ENCODE measurements at places on chromosomes 1 and 21.

- no peak for DNase-seq
These were observed 13.7 kb downstream of the CSF1 start for GRCh38 chr1:109924316-109924715.

- no peak for DNase-seq
These were observed 2.2 kb upstream of the TESK2 start for GRCh38 chr1:45493116-45493697.

GRCh38 chr1:233327651-233328141 is at the start of gene MAP3K21:
TSS of gene MAP3K21 (plus strand) at chr1:233327724. CDS start at chr1:233328029, 305 bp downstream.
- DNase-seq = no peak

DNA sequence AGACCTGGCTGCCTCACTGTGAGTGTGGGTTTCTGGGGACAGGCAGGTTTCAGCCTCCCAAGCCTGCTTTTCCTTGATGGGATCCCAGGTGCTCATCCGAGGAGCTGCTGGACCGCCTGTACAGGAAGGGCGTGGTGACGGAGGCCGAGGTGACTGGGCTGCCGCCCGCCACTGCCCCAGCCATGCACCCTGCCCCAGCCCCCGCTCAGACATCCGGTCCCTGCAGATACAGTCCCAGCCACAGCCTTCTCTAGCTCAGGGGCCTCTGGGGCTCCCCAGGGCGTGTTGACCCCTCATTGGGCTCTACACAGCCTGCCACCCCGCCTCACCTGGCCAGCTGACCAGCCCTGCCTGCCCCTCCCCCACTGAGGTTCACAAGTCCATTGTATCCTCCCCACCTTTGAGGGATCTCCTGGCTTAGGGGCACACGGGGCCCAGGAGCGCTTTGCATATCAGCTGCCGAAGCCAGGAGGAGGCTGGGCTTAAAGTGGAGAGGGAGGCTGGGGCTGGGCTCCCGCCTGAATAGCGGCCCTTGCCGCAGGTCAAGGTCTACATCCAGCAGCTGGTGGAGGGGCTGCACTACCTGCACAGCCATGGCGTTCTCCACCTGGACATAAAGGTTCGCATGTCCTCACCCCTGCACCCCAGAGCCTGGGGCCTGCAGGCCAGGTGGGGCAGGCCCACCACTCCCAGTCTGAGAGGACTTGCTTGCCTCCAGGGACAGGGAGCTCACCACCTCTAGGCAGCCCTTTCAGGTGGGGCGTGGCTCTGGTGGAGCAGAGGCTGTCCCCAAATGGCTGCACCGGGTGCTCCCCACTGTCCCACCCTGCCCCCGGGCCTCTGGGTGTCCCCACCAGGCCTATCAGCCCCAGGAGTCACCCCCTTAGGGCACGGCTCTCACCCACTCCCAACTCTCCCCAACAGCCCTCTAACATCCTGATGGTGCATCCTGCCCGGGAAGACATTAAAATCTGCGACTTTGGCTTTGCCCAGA is 38.5 kb downstream of the TRIM11 start:
- DNase-seq = no peak

DNA sequence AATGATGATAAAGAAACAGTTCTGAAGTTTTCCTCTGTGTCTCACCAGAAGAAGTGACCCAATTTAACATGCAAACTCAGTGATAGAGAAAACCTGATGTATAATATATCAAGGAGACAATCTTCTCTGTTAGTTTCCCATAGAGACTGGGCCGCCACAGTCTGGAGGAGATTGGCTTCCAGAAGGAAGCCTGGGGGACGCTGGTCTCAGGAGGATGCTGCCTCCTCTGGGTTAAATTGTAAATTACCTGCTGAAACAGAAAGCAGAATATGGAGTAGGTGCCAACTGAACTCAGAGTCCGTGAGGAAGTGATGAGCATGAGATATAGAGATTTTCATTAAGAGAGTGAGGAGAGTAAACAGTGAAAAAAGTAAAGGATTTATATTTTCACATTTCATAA is 15.8 kb downstream of the OR14I1 start:
- DNase-seq = no peak

- DNase-seq = no peak
These were observed 9.9 kb upstream of the TSNAX start for GRCh38 chr1:231518485-231519034.

GRCh38 chr1:181618559-181618958 is 135.2 kb downstream of the CACNA1E start:
- DNase-seq = no peak

DNA sequence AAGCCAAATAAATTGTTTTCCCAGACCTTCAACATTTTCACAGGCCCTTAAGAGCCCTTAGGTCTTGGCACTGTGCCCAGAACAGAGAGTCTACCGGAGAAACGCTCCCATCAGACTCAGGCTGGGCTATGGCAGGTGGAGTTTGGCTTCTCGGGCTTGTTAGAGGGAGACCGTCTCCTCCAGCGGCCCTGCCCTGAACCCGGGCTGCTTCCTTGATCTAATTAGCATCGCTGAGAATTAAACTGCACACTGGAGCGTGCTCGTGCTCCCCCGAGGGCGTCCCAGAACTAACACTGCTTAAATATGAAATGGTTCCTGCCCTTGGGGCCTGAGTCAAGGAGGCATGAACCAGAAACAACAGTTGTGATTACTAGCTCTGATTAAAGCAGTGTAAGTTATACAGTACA is 634.4 kb downstream of the MATN1 start:
- no peak for DNase-seq

DNA sequence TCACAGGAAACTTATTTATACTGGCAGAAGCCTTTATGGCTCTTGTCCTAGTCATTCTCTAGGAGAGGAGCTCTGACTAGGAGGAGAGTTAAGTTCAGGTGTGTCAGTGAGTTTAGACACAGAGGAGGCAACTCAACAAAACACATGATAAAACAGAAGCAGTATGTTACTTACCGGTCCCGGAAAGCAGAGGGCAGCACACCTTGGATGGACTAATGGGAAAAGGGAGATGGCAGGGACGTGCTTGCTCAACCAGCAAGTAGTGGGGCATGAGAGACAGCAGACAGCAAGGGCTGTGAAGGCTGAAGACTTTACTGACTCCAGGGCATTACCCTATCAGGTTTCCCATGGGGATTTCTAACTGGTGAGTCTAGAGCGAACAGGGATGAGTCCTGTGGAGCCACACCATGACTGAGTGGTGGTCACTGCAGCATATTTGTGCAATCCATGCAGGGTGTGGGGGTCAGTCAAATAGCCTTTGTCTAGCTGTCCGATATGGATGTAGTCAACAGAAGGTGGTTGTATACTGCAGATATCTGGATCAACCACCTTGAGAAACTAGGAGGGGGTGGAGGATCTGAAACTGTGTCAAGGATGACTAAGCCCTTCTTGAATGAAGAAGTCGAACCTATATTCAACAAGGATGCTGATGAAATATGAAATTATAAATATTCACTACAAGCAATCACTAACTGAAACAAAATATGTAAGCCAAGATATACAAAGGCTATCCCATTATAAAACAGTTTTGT is 596.3 kb upstream of the CHRM3 start:
- DNase-seq = no peak
